WTC11 (cell line): ENCODE measurements at places on chromosomes 1 and 21. TPM values are rescaled to one million over a fixed set of nuclear protein-coding genes. Genes with fewer than 3 reads are reported as not detected.

Gene HPCAL4
- 0.50 to 0.80 TPM (median 0.60 TPM) in 3 replicates for total RNA-seq

GRCh38 chr1:162367772-162368171, 8.9 kb downstream of the SPATA46 start:
- DNase-seq: no peak

- peak; percentile 34 for DNase-seq
These were observed 113.5 kb downstream of the MAP3K21 start for GRCh38 chr1:233440951-233441401.

DNA sequence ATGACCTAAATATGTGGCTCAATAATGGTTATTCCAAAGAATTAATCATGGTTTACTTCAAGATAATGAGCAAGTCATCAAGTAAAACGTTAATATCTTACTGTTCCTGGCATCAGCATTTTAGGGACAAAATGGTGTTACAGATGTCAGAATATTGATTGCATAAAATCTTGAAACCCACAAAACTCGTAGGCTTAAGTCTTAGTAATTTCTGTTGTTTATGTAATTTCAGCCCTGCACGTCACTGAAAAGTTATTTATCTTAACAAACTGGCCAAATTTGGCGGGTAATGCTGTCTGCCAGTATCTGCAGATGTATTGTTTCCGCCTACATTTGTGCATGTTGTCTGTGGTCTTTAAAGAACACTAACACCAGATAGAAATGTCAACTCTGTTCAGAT, 25.8 kb downstream of the CDC7 start:
- no peak for DNase-seq

DNA sequence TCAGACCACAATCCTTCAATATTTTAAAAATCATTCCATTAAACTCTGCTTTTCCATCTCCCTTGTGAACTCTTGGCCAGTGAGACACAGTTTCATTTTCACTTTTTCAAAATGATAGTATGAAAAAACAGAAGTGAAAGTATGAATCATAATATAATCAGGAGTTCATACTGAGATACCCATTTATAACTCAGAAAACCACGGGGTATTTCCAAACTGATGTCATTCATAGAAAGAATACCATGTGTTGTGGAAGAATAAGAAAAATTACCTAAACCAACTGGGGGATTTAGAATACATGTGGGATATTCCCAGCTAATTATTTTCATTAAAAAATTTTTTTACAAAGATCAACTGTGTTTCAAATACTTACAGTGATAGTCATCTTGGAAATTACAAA, 149.9 kb downstream of the MRPL39 start:
- no peak for DNase-seq

DNA sequence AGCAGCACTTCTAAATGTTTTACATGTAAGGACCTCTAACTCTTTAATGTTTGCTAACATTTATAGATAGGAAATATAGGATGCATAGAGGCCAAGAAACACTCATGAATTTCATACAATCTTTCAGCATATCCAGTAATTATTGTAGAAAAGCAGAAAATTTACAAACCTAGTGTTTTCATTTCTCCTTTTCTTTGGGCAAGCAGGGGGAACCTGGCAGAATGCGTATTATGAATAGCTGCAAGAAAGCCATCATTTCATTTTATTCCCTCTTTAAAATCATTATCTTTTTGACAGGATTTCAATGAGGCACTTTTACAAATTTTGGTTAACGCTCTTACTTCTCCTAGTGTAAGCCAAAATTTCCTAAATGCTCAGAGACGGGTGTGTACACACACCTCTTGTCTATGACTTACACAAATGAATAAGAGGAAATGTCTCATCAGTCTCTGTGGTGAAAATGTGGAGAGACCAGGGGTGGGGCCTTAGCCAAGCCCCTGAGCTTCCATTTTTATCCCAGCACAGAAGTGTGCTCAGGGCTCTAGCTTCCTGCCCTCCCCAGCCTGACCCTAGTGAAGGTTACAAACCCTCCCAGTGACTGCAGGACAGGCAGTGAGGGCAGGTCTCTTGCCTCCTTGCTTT, 91.6 kb downstream of the LRRC8C start:
- no peak for DNase-seq

- no peak for DNase-seq
These were observed 32.5 kb downstream of the MTF2 start for GRCh38 chr1:93111561-93111960.
